ENCODE measurements at places on chromosomes 1 and 21.

- no peak for DNase-seq
These were observed 111.5 kb downstream of the ENAH start for GRCh38 chr1:225541383-225541782.

DNA sequence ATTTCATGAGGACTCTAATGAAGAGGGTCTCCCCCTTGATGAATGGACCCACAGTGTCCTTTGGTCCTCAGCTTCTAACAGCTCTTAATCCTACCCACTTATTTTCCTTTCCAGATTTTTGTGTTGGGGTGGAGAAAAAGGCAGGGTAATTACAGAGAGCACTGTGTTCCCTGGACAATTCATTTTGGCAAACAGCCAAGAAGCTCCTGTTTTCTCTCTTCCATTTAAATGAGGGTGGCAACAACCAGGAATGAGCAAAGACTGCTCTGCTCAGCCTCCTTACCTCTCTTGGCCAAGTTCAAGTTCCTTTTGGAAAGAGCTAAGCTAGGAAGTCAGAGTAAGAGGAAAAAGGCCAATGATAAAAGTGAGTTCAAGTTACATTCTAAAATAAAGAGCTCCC, 11.9 kb downstream of the XKR8 start:
- DNase-seq = no peak

GRCh38 chr1:224312025-224312424, 17.9 kb downstream of the NVL start:
- DNase-seq = no peak

- no peak for DNase-seq
These were observed 1440.3 kb downstream of the NCAM2 start for GRCh38 chr21:22438428-22439086.

DNA sequence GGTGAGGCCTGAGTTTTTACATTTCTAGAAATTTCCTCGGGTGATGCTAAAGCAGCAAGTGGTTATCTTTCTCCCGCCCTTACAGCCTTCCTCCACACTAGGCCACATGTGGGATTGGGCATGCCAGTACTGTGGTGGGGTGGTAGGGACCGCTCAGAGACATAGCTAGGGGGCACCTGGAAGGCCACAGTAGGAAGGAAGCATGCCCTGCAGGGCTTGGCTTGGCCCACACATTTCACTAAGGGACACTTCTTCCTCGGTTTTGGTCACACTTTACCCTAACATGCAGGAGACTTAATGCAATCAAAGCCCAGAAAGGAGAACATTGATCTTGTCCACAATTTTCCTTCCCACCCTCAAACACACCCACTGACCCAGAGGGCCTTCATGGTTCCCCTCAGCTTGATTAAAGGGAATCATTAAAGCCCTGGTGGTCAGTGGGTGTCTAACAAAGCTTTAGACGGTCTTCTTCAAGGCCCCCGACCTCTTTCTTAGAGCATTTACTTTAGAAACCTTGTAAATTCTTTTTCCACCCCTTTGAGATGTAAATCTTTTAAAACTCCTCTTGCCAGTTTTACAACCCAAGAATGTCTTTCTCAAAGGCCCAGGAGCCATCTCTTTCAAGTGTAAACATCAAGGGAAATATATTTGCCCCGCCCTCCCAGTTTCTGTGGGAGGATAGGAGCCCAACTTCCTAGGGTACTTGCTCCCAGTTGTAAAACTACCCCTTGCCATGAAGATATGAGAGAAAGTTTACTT, 246.4 kb upstream of the PTBP2 start:
- no peak for DNase-seq

DNA sequence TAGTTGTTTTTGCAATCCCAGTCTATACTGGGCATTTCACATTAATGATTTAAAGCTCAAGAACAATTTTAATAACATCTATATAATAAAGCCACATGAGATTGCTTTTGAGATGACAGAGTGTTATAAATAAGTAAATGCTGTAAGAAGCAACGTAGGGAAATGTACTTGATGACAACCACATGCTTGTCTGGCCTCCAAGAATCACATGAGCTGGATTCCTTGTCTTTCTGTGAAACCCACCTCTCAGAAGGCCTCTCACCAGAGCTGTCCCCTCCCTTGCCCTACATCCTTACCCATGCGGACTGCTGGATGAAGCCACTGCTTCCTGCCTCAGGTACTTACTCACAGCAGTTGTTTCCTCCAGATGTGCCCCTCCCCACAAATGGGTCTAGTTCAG, 145.1 kb upstream of the CTTNBP2NL start:
- DNase-seq = no peak

DNA sequence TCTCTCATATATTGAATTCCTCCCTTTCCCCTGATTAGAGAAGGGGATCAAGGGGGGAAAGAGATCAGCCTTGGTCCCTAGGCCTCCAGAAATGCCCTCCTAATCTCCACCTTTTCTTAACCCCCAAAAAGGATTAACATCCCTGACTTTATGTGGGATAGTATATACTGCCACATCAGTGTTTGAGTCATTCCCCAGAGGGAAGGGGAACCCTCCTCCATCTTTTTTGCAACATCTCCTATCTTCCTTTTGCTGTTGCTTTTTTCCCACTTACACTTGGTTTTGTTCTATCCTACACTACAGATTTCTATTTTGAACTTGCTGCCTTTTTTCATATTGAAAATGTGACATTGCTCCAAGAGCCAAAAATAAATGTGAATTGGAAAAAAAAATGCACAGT, 65.4 kb upstream of the PODN start:
- DNase-seq = no peak

GRCh38 chr1:156745881-156746280, 5.0 kb upstream of the MRPL24 start:
- no peak for DNase-seq

DNA sequence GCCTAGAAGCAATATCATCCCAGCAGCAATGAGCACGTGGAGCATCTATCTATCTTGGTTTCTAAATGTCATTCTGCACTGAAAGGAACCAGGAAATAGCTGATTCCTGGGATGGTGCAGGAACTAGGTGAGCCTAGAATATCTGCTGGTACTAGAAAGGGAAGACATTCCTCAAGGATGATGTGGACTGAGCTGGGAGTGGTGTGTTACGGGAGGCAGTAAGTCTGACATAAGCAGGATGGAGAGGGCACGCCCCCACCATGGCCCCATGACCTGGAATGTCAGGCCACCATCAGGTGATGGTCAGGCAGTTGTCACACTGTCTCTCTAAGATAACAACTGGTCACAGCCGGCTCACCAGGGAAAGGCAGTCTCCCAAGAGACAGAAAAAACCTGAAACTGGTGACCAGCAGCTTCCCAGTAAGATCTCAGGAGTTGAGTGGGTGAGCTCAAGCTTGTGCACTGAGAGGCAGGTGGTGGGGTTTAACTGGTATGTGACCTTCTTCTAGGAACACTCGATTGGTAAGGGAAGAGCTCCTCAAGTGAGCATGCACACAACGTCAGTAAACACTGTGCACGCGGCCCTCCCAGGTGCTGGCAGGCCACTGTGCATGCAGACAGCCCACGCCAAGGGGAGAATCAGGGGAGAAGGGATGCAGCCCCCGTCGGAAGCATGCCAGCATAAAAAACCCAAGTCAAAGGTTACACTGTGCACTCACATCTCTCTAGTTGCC, 148.7 kb downstream of the ADSS2 start:
- no peak for DNase-seq

DNA sequence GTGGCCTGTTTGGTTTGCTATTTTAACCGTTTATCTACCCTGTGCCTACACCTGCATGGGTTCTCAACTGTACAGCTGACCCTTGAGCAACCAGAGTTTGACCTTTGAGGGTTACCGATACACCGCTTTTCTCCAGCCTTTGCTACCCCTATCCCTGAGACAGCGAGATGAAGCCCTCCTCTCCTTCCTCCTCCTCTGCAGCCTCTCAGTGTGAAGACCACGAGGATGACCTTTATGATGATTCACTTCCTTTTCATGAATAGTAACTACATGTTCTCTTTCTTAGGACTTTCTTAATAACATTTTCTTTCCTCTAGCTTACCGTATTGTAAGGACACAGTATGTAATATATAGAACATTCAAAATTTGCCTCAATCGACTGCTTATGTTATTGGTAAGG, 14.5 kb upstream of the RNF187 start:
- peak; percentile 19 for DNase-seq

GRCh38 chr1:84415396-84415795, 17.1 kb downstream of the DNASE2B start:
- no peak for DNase-seq

DNA sequence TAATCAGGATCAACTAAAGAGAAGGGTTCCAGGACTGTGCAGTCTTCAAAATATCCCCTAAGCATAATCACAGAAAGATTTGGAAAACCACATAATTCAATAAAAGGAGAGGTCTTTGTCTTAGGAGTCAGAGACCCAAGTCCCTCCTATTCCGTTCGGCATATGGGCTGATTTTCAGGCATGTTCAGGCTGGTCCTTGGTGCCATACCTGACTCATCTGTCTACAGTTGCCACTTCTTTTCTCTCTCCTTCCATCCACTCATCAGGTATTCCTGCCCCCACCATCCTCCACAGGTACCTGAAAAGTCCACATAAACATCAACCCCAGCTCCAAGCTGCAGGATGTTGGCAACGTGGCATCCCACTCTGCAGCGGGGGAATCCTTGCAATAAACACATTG, 29.7 kb upstream of the RPL11 start:
- no peak for DNase-seq

DNA sequence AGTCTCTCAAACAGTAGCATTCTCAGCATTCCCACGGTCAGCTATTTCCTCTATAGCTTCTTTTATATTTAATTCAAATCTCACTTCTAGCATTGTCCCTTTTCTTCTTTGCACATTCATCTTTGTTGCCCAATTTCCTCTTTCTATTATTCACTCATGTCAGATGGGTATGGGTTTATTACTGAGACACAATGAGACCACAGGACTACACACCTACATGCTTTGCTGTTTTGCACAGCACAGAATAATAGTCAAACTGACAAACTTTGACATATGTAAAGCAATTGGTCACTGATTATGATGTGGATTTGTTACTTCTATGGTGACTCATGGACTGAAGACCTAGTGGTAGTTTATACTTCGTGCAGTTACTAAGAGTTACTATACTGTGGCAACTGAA, 5.8 kb upstream of the CD1C start:
- DNase-seq = no peak

- DNase-seq = no peak
These were observed 21.8 kb downstream of the UQCRHL start for GRCh38 chr1:15785683-15786082.

- DNase-seq = no peak
These were observed 99.3 kb upstream of the PLD5 start for GRCh38 chr1:242623756-242624155.

GRCh38 chr21:15007716-15008296, 57.0 kb downstream of the NRIP1 start:
- DNase-seq = no peak

- DNase-seq = no peak
These were observed 24.0 kb upstream of the GNPAT start for GRCh38 chr1:231217056-231217455.

- DNase-seq = no peak
These were observed 470 bp upstream of the RTCA start for GRCh38 chr1:100265562-100265930.

GRCh38 chr1:91940496-91940895, 8.7 kb upstream of the BRDT start:
- DNase-seq = no peak

- no peak for DNase-seq
These were observed 69.7 kb downstream of the GALNT2 start for GRCh38 chr1:230136453-230137336.

- no peak for DNase-seq
These were observed 100.1 kb upstream of the PLXNA2 start for GRCh38 chr1:208344202-208344857.

- no peak for DNase-seq
These were observed 1.0 kb downstream of the SMYD2 start for GRCh38 chr1:214281720-214282629.

DNA sequence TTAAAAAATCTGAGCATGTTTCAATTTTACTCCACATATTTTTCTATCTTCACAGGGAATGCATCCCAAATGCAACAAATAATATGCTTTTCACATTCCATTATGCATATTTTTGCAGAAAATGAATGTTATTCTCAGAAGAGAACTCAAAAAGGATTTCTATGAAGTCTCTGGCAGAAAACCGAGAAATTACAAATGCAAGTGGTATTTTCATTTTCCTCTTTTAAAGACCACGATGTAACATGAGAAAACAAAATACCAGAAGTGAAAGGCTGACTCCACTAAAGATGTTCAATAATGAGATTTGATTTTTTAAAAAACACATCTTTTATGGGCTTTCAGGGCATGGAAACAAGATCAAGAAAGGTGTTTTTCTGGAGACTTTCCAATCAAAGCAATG, 5.0 kb upstream of the PDC start:
- DNase-seq = no peak

DNA sequence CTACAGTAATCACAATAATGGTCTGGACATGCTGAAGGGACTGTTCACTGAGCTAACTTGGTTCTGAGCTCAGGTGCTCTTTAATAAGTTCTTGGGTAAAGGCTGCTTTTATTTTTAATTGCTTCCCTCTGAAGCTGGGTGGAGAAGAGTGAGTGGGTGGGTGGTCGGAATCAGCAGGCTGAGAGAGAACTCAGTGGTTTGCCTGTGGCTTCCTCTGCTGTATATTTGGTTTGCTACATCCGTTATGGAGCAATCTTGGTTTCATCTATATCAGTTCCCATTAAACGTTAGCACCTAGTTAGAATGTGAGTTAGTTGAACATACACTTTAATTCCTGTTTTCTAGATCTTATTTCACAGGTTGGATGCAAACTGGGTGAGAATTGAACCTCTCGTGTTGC, 23.3 kb downstream of the CNIH4 start:
- DNase-seq = peak; percentile 79

GRCh38 chr1:248757784-248758195, 2.2 kb upstream of the LYPD8 start:
- DNase-seq = no peak

DNA sequence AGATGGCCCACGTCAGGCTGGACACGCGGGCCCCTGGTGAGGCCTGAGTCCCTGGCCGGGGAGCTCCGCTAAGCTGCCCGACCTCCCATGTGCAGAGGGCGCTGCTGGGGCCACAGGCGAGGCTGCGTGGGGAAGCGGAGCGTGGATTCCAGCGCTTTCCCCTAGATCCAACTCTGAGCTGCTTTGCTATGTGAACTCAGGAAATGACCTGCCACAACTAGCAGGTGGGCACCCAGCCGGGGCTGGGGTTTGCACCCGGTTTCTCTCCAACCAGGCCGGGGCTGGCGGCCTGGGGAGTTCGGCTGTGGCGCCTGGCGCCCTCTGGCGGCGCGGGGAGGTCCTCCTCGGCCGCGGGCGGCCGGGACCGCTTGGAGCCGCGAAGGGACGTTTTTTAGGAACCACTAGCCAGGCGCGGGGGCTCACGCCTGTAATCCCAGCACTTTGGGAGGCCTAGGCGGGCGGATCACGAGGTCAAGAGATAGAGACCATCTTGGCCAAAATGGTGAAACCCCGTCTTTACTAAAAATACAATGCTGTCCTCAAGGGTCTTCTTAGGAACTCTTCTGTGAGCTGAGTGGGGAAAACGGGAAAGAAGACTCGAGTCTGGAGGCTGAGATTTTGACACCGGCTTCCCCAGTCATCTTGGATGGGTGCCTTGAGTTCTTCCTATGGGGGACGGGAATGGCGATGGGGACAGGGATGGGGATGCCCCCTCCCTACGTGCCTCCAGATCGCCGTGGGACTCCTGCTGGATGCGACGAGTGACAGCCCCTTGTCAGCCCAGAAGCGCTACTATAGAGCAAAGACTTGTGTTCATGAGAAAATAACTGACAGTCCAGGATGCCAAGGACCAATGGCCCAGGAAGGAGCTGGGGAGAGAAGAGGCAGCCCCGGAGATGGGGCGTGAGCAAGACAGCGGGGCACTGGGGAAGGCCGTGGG, 12.6 kb downstream of the PYCR2 start:
- peak; percentile 90 for DNase-seq

GRCh38 chr1:54287176-54287650, 87.2 kb downstream of the MRPL37 start:
- peak; percentile 67 for DNase-seq
